ENCODE measurements at places on chromosomes 6 and 20.
A peak's percentile ranks its signal among the peaks of the same experiment; 100 is the strongest.

- no peak for DNase-seq
These were observed 9.2 kb downstream of the PDCD2 start for GRCh38 chr6:170575250-170575649.

DNA sequence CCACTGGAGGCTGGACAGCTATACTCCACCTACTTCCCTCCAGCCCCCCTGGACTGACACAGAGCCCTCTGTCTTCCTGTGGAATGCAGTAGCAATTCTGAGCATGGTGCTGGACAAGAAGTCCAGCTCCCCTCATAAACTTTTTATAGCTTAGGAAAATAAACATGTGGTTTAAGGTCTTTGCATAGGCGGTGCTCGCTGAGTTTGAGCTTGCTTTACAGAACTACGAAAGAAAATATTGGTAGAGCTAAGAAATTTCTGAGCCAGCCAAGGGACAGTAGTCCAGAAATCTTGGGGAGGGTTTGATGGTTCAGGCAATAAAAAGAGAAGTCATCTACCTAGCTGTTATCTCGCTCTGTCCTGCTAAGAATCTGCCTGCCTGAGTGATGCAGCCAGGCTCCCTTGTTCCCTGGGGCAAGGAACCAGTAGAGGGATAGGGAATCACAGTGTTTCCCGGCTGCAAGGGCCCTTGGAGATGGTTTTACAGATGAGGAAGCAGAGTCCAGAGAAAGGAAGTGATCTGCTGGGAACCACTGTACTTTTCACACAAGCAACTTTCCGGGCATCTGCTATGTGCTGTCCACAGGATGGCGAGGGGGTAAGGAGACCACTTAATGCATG lies 343.4 kb downstream of the CDC5L start:
- DNase-seq: peak; percentile 15

DNA sequence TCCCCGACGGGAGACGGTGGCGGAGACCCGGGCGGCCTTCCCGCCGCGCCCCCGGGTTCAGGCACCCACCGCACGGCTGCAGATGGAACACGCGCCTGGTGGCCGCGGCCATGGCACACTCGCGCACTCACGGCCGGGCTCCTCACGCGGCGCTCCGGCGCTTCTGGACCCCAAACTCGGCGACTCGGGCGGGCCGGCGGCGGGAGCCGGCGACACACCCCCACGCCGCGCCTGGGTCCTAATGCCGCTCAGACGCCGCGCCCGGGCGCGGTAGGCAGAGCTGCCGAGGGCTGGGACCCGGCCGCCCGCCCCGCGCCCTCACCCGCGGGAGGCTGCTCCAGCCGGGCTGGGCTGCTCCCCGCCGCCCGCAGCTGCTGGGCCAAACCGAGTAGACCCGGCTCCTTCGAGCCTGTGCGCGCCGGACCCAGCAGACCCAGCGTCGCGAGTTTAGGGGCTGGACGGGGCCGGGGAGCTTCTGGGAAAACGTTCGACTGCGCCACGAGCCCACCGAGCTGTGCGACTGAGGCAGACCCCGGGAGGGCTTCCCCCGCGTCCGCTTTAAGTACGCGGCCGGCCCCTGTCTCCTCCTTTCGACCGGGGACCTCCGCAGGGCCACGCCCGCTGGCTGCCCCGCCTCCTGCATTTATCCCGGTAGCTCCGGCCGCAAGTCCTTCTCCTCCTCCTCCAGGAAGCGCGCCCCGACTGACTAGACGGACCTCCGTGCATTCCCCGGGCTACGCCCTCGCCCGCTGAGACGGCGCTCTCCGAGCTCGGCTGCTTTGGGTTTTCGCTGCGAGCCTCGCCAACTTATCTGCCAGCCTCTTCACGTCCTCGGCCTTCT lies at the start of gene SLC4A11:
SLC4A11 (minus strand) TSS at position 165 of the 841 bp plus-strand sequence; CDS start at position 112, 53 bp downstream.
- DNase-seq: peak; percentile 57

DNA sequence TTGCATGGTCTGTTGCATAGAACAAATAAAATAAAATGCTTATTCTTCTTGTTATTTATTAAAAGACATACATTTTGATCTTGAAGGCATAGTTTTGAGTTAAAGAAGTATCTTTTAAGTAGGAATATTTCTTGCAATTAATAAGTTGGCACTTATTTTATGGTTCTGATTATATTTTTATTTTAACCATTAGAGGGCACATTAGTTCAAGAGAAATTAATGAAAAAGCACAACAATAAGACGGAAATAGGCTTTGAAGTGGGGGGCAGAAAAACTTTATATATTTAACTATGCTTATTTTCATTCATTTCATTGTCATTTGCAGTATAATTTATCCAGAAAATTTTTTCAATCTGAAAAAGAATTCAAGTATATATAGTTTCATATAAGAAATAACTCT lies 44.2 kb upstream of the MAP3K7 start:
- DNase-seq: no peak

DNA sequence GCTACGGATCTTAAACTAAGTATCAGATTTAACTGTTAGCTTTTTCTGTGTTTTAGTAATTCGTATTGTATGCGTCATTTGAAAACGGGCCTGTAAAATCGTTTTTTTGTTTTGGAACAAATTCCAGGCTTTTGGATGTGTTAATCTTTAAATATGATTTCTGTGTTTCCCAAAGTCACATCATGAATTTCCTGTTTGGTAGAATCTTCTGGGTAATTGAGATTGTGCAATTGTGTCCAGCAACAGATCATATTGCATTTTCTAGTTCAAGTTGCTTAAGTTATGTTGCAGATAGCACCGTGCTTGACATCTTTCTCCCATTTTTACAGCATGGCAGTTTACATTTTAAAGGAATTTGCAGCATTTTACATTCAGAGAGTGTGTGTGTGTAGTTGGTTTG lies 1.9 kb downstream of the MAPK14 start:
- DNase-seq: no peak

DNA sequence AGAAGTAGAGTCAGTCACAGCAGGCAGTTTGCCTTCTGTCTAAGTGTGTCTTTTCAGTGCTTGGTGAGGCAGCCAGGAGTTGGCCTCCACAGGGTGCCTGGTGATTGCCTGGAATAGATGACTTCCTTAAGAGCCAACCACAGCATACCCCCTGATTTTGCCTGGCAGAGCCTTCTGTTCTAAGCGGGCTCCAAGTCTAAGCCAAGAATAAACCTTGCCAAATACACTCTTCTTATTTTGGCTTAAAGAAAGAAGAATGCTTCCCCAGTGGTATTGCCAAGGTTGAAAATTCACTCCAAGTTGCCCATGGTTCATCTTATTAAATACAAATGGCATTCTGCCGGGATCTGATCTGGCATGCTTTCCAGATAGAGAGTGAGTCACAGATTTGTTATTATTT lies 1424.8 kb upstream of the EYS start:
- DNase-seq: no peak

GRCh38 chr6:10141746-10142443 lies 273.0 kb downstream of the TFAP2A start:
- no peak for DNase-seq

DNA sequence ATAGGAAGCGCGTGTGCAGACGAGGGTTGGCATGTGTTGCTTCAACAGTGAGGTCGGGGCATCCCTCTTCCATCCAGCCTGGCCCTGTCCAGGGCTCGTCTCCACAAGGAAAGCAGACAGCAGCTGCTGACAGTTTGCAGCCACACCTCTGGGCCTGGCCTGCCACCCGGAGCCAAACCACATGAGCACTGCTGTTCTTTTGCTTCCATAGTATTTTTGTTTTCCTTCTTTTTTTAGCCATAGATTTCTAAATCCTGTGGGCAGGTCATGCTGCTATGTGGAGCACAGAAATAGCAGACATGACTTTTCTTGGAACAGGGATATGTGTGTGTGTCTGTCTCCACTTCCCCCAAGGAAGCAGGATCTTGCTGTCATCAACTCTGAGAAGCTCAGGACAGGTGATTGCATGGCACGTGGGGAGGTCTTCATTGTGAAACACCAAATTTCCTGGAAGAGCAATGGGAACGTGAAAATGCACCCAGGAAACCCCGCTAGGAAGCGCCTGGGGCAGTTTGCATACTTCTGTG lies 167.4 kb downstream of the DTNBP1 start:
- no peak for DNase-seq

GRCh38 chr20:37941332-37941731 lies 38.4 kb downstream of the VSTM2L start:
- no peak for DNase-seq
